Stimulated activated CD8-positive, alpha-beta memory T cell treated with anti-CD3 and anti-CD28 coated beads, Interleukin-4, amount 100 ng/mL, for 1 hour (primary cell): ENCODE measurements at places on chromosomes 1 and 21.

GRCh38 chr1:40197656-40198055, 36.5 kb downstream of the RLF start:
- no peak for DNase-seq

- no peak for DNase-seq
These were observed 1.3 kb upstream of the NECTIN4 start for GRCh38 chr1:161090617-161091016.

DNA sequence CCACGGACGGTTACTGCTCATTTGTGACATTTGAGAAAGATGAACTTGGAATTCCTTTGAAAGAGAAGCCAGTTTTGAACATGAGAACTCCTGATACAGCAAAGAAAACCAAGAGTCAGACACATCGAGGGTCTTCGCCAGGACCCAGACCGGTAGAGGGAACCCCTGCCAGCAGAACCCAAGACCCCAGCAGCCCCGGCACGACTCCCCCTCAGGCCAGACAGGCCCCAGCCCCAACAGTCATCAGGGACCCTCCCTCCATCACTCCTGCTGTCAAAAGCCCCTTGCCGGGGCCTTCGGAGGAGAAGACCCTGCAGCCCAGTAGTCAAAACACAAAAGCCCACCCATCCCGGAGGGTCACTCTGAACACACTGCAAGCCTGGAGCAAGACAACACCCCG, 27.7 kb downstream of the CHAF1B start:
- DNase-seq = no peak

DNA sequence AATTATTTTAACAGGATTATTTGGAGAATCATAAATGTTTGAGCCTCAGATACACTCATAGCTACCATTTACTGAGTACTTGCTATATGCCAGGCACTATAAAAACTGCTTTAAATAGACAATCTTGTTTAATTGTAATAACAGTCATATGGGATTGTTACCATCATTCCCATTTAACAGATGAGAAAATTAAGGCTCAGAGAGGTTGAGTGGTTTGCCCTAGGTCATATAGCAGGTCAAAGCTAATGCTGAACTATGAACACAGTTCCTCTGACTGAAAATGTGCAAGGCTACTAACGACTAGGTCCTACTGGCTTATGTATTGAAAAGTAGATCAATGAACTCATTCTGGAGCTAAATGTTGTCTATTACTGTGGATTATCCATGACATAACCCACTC, 63.4 kb downstream of the DDR2 start:
- DNase-seq = no peak

GRCh38 chr1:59100708-59101374, 196.1 kb upstream of the FGGY start:
- DNase-seq = no peak

DNA sequence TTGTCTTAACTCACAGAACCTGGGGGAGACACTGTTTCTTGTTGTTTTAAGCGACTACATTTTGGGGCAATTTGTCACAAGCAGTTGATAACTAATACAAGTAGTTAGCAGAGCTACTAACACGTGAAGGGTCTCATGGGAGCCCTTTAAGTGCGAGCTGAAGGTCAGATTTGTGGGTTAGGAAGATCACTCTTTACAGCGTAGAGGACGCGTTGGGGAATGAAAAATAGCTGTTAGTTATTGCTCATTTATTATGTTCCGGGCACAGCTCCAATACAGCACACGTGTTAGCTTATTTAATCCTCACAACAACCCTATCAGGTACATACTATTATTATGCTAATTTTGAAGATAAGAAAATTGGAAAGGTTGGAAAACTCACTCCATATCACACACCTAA, 95.9 kb downstream of the ACTL8 start:
- DNase-seq = no peak

GRCh38 chr21:45084121-45084520, 9.7 kb downstream of the ADARB1 start:
- no peak for DNase-seq

GRCh38 chr21:29578306-29578705, 279.6 kb downstream of the BACH1 start:
- no peak for DNase-seq

DNA sequence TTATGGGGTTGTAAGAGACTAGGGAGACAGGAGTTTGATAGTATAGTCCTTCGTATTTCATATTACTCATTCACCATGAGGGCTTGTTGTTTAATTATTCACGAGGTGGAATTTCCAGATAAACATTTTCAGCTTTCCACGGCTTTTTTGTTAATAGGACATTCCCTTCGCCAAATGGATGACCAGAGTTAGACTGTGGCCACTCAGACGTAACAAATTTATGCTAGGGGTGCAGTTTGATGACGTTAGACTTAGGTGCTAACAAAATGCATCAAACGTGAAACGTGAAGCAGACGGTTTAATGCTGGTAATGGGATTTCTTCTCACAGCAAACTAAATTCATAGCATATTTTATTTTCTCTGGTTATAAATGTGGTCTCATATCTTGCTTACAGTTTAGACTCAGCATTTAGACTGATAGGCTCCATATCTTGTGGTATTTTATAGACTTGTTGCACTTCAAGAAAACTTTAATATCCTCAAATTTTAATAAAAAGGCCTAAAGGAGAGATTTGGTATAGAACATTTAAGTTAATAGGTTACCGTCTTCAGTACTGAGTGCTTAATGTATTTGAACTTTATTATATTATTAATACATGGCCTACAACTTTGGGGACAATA, 2.3 kb downstream of the DHX9 start:
- DNase-seq = no peak

- no peak for DNase-seq
These were observed 49.9 kb upstream of the HAO2 start for GRCh38 chr1:119318466-119319309.

GRCh38 chr1:201647094-201647493, 108.2 kb downstream of the NAV1 start:
- no peak for DNase-seq

- no peak for DNase-seq
These were observed 208.1 kb upstream of the VAMP3 start for GRCh38 chr1:7562729-7563605.

DNA sequence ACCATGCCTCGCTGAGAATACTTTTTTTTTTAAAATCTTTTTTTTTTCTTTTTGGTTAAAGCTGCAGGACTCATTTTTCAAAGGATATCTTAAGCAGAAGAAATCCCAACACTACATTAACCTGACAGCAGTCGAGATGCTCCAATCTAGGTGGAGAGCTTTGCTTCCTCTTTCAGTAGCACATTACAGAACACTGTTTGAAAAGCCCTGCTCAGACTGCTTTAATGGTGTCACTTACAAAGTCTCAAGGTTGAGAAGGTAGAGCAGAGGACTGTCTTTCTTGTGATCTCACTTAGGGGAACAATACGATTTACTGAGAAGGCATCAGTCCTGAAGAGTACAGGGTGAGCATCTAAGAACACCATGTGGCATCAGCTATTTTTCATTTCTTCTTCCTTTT, 21.0 kb upstream of the CPLANE2 start:
- no peak for DNase-seq

DNA sequence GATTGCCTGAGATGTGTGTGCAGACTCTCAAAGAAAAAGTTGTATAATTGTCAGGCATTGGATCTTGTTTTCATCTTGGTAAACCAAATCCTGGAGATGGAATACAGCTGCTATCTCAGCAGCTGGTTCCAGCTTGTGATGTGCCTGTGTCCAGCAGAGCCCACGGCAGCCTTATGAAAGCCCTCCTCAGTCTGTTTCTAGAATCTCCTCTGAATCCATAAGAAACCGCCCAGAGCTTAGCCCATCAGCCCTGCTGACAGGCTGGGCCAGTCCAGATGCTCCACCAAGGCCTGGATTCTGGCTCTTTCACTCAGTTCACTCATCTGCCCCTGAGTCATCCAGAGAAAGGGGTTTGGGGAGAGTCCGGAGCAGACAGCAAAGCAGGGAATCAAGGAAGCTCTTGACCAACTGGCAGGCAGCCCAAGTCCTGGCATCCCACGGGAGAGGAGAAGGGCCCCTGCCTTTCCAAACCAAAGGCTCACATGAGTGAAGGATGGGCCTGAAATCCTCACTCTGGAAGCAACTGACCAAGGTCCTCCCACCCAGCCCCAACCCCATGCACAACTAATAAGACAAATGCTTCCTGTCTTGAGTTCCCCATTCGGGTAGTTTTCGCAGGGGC, 45.7 kb downstream of the NAV1 start:
- DNase-seq = no peak

GRCh38 chr1:41773144-41773591, 145.6 kb downstream of the HIVEP3 start:
- no peak for DNase-seq

GRCh38 chr1:8284127-8284526, 33.8 kb upstream of the SLC45A1 start:
- no peak for DNase-seq

DNA sequence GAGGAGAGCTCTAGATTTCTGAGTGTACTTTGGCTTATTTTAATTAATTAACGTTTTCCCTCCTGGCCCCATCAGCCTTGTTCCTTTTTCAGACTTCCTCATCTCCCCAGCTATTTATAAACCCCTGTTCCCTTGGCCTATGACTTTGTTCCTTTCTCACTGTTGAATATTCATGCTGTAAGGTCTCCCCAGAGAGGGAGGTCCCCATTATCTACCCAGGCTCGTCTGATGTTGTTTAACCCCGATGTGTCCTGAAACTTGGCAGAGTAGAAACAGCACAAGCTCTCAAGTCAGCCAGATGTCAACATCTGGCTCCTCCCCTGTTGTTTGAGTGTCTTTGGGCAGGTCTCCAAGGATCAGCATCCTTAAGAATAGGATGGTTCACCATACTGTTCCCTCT, 153.6 kb downstream of the HIVEP3 start:
- no peak for DNase-seq

GRCh38 chr1:219049501-219049900, 124.2 kb upstream of the LYPLAL1 start:
- no peak for DNase-seq

DNA sequence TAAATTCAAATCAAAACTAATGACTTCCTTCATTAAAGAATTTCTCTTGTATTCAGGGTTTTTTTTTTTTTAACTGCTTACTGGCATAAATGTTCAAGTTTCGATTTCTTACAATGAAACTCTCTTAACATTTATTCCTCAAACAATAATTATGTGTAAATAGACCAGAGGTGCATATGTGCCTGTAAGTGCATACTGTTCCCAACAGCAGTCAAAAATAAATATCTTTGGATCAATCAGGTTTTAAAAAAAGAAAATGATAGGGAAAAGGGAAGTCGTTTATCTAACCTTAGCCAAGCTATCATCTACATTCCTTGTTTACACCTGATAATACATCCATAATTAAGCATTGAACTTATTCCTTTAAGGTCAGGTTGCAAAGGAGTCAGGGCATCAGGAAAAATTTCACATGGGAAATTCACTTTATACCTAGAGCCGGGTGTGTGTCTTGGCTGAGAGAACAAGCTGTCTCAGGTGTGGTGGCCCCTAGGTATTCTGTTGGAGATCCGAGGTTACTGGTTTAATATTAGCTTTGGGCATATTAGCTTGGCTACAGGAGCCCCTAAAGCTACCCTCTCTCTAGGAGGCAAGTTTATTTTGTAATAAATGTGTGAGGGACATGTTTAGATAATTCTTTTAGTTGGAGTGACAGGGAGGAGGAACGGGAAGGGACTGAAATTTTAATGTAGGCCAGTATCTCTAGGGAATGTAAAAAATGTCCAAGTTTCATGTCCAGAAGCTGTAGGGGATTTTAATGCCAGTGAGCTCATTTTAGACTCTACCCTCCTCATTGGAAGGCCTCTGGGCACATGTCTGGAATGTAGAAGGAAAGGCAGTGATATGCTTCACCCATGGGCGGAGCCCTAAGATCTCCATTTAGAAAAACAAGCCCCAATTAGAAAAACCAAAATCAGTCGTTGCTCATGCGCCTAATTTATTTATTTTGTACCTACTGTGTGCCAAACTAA, 327.9 kb upstream of the PROX1 start:
- no peak for DNase-seq

GRCh38 chr21:41638201-41638790, 128.6 kb downstream of the RIPK4 start:
- no peak for DNase-seq
